ENCODE measurements at places on chromosomes 5 and 9.

DNA sequence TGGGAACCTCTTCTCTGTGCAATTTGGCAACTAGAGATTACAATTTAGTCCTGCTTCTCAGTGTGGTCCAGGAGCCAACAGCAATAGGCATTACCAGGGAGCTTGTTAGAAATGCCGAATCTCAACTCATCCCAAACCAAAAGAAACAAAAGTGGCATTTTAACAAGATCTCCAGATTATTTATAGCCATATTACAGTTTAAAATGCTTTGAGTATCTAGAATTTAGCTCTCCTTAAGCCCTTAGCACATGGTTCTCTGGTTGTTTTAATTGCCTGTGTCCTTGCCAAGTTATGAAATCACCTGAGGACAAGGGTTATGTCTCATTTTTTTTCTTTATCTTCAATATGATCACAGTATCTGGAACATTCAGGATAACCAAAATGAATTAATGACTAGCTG lies 51.6 kb upstream of the TAS2R1 start:
- DNase-seq = no peak

DNA sequence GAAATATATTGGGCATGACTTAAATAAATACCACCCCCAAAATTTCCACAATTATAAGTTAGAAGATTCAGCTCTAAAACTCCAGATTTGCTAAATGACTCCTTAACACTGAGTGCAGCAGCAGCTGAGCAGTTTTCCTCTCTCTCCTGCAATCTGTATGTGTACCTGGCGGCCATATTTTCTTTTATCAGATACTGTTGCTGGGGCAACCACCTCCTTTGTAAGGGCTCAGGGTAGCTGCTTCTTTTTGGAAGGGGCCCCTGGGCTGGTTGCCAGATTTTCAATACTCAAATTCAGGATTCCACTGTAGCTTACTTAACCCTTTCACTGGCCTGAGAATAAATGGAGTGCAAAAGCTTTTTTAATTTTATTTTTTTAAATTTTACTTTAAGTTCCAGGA lies 197.0 kb downstream of the TAF11L14 start:
- no peak for DNase-seq

- no peak for DNase-seq
Observed at GRCh38 chr5:1951165-1951816, 68.6 kb upstream of the IRX4 start.

GRCh38 chr9:84349671-84350070 lies 9.1 kb upstream of the SLC28A3 start:
- no peak for DNase-seq

DNA sequence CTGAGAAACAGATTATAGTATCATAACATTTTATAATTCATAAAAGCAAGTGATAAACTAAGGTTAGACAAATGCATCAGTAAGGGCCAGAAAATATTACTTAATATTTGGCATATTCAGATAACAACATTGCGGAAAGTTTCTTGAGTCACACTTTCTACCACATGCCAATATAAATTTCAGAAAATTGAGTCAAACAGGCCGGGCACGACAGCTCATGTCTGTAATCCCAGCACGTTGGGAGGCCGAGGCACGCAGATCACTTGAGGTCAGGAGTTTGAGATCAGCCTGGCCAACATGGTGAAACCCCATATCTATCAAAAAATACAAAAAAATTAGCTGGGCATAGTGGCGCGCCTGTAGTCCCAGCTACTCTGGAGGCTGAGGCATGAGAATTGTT lies 47.1 kb downstream of the SLC38A9 start:
- no peak for DNase-seq

GRCh38 chr5:64969578-64969977 lies 200.8 kb downstream of the CWC27 start:
- DNase-seq = no peak

GRCh38 chr9:15417626-15418025 lies 5.0 kb upstream of the SNAPC3 start:
- no peak for DNase-seq

GRCh38 chr9:113540466-113540865 lies 76.9 kb downstream of the RGS3 start:
- no peak for DNase-seq

DNA sequence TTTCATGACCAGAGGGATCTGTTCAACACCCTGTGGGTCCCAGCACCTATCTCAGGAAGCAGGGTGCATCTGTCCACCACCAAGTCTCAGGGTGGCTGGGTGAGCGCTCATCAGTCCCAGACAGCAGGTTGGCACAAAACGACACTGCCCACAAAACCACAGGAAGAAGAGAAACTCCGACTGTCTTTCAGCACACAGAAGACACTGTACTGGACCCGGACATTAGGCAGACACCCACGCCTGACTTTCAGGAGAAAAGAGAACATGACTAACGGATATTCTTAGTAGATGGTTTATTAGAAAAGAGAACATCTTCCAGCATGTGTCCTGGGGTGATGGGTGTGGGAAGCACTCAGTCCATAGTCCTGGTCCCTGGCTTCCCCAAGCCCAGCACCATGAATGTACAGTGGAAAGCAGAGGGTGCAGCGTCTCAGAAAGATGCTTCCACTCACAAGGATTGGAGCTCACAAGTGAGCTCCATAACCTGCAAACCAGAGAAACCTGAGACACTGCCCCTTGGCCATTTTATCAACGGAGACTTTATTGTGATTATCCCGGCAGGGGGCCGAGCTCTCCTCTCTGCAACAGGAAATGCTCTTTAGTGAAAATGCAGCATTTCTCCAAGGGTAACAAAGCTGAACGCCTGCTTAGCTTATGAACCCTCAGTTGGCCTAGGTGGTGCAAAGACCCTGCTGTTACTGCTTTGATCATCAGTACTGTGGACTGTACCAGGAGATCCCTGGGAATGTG lies 35.8 kb upstream of the LCP2 start:
- DNase-seq = no peak

DNA sequence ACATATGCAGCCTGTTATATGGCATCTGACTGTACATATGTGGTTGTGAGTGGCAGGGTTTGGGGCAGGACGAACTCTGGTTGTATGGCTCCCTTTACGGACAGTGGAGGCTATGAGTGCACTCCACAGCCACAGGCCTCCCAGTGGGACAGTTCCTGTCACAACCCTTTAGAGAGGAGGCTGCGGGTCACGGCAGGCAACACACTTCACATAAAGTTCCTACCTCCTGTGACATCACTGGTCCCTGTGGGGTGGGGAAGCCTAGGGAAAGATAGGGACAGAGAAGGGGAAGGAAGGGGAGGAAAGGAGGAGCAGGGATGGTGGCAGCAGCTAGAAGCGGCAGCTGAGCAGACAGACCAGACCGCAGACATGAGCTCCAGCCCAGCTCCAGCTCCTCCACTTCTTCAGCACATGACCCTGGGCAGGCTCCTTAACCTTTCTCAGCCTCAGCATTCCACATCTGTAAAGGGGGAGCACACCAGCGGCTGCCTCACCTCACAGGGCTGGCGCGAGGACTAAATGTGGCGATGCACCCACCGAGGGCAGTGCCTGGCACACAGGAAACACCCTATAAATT lies 27.4 kb upstream of the CORO2A start:
- no peak for DNase-seq

GRCh38 chr9:76333388-76333787 lies 60.8 kb downstream of the RFK start:
- no peak for DNase-seq

DNA sequence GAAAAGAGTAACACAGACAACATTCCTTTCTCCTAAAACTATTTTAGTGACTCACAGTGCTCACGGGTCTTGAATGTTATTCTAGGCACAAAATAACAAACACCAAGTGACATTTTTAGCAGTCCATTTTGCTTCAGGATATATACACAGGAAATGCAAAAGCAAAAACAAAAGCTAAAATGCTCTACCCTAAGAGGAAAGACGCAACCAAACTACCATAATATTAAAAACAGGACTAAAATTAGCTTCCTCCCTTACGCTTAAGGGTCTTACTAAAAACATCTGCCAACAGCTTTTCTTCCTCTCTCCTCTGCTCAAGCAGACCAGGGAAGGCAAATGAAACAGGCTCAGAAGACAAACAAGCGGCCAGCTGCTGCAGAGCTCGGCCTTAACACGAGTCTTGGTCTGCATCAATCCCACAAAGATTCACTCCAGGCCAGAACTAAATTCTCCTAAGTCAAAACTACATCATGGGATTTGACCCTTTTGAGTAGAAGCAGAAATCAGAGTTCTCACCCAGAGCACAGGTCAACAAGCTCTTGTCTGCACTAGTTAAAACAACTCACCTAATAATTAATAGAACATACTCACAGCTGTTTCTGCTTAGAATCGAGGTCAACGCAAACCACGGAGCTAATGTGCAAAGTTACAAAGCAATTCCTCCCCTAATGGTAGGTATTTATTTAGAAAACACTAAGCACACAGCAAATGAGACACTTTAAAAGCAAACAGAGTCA lies 62.3 kb downstream of the RAPGEF1 start:
- DNase-seq = peak; percentile 51

DNA sequence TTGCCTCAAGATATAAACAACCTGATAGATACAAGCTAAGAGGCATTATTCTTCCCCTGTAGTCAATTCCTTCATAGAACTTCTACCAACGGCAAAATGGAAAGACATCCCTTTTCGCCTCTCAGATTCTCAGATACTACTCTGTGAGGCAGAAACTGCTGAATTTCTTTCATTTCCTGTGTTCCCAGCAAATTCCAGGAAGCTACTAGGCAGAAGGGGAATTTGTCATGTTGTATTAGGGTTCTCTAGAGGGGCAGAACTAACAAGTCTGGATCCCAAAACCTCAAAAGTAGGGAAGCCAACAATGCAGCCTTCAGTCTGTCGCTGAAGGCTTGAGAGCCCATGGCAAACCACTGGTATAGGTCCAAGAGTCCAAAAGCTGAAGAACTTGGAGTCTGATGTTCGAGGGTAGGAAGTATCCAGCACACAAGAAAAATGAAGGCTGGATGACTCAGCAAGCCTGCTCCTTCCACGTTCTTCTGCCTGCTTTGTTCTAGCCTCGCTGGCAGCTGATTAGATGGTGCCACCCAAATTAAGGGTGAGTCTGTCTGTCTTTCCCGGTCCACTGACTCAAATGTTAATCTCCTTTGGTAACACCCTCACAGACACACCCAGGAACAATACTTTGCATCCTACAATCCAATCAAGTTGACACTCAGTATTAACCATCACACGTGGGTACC lies 15.2 kb downstream of the RNF180 start:
- DNase-seq = no peak

- no peak for DNase-seq
Observed at GRCh38 chr9:114001794-114002261, 76.3 kb downstream of the AMBP start.

DNA sequence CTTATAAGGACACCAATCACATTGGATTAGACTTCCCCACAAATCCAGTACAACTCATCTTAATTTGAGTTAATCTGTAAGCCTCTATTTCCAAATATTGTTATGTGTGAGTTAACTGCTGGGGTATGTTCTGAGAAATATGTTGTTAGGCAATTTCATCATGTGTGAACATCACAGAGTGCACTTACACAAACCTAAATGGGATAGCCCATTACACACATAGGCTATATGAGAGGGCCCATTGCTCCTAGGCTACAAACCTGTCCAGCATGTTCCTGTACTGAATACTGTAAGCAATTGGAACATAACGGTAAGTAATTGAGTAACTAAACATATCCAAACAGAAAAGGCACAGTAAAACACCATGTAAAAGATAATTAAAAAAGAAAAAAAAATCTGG lies 19.1 kb upstream of the ARSI start:
- DNase-seq = no peak

DNA sequence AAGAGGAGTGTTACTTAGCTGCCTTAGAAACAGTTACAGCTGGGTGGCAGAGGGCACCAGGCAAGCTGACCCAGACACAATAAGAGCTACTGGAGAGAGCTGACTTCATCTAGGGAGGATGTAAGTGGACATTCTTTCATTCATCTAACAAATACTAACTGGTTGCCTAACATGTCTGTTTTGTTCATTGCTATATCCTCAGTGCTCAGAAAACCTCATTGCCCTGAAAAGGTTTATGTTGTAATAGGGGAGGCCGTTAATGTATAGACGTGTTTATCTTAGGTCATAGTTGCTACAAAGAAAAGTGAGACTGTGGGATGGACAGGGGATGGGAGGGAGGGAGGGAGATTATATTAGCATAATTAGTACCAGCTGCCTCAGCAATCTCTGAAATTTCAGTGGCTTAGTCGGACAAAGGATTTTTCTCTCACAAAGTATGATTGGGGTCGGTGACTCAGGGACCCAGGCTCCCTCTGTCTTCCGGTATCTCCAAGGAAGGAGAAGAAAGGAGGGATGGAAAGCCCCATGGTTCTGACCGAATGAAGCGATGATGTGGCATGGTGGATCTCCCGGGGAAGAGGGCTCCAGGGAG lies 2.6 kb upstream of the SNX18 start:
- DNase-seq = no peak

DNA sequence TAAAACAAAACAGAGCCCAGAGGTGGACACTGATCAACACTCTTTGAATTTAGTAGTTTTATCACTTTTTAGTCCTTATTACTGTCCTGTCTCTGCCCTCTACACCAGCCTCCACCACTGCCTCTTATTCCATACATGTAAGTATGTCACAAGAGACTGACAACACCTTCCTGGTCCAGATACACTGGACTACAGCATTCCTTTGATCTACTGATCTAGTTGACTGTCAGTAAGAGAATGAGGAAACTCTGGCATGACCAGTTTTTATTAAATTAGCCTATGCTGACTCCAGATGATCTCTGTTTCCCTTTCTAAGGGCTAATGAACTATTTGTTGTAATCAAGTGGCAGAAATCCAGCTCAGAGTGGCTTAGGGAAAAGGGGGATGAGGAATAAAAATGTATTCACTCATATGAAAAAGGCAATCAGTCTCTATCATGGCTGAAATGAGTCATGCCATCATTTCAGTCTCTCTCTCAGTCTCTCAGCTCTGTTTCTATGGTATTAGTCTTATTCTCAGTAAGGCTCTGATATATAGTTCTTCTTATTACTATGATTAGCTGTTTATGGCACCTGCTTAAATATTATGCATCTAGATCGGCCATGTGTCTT lies 5.5 kb downstream of the ARHGEF37 start:
- DNase-seq = no peak

DNA sequence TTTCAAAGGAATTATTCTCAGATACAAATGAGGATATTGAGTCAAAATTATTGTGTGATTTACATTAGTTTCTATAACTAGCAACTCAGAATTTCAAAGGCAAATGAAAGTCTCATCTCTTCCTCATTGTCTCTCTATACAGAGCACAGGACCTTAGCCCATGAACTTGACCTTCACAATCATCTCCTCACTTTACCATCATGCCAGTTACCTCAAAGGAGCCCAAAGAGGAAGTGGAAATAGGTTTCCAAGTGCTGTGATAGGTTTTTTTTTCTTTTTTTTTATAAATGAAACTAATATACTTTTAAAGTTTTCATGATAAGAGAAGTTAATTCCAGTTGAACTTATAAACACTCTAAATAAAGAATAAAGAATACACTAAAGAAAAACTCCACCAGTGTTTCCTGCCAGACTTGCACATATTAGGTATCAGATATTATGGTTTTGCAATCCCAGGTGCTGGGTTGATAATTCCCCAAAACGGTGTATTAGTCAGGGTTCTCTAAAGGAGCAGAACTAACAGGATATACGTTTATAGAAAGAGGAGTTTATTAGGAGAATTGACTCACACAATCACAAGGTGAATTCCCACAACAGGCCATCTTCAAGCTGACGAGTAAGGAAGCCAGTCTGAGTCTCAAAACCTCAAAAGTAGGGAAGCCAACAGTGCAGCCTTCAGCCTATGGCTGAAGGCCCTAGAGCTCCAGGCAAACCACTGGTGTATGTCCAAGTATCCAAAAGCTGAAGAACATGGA lies 50.1 kb upstream of the ADAMTS16 start:
- DNase-seq = no peak

- no peak for DNase-seq
Observed at GRCh38 chr5:62585751-62586150, 7.1 kb downstream of the LRRC70 start.

Data from hindlimb muscle (tissue), 1 donor.